Upper lobe of left lung (tissue), 6 donors: ENCODE measurements at places on chromosomes 3 and 15. TPM values are rescaled to one million over a fixed set of nuclear protein-coding genes. Genes with fewer than 3 reads are reported as not detected.

- no peak overlapping the region for H3K4me3 ChIP-seq
- no peak overlapping the region for H3K27ac ChIP-seq
- no peaks in the 10 kb centered on the region for H3K36me3 ChIP-seq
- peak; percentile 25 for DNase-seq
Observed at GRCh38 chr3:38834110-38834509, 18.1 kb upstream of the SCN10A start.

The FILIP1L gene
- 32.9 TPM for total RNA-seq

The XYLB gene
- total RNA-seq = 3.2 TPM

DNA sequence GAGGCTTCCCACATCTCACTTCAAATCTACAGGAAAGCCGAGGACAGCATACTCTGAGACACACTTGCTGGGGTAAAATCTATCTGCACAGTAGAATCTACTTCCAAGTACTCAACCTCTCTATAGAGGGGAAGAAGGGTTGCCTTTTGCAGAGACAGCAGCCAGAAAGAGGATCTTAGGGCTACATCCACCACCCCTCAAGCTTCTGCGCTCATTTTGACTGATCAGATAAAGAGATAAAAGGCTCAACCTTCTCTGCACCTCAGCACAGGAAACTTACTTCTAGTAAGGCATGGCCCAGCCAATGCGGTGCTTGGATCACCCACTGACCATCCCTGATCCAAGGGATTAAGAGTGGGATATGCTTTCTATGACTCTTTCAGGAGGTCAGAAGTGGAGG is 6.9 kb upstream of the SLC9A9 start:
- no peaks in the 10 kb centered on the region for H3K27me3 ChIP-seq
- H3K27ac ChIP-seq = no peak overlapping the region
- no peak for DNase-seq
- H3K4me1 ChIP-seq = peaks cover 4% of the 10 kb centered on the region

- no peak for DNase-seq
- no peak overlapping the region for H3K4me3 ChIP-seq
- no peak overlapping the region for H3K27ac ChIP-seq
- no peaks in the 10 kb centered on the region for H3K4me1 ChIP-seq
- H3K36me3 ChIP-seq = no peaks in the 10 kb centered on the region
Observed at GRCh38 chr3:74217467-74217866, 397.0 kb downstream of the CNTN3 start.

The GOLGA8N gene
- total RNA-seq = 58.7 TPM
